ENCODE measurements at places on chromosomes 2 and 18.

DNA sequence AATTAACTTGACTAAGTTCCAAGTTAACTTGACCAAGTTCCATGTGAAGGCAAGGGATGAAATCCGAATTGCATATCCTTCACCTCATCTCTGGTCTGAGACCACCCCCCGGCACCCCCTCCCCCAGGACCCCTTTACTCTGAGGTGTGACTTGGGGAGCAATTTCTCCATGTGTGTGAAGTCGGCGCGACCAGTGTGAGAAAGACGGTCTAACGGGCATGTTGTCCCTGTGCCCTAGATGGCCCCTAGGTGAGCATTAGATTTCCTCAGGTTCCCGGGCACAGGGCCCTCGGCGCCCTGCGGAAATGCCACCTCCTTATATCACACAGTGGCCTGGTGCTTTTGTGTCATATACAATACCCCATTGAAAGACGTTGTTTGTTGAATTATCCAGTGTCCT lies 137.1 kb downstream of the CTIF start:
- no peak for DNase-seq

GRCh38 chr2:66729416-66730330 lies 294.7 kb downstream of the MEIS1 start:
- no peak for DNase-seq

DNA sequence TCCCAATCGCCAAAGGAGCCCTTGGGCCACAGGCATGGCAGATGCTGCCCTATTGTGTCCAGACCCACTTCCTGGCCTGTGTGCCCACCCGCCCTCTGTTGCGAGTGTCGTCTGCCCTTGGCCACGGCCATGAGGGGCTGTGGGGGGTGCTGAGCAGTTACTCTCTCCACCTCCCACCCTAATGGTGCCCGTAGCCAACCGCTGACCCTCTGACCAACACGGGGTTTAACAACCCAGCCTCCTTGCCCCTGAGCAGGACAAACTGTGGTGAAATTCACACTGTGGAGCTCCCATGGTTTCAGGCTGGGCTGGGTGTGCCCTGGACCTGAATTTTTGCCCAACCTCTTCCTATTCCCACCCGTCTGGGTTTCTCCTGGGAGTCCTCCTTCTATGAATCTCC lies 145.7 kb upstream of the HDAC4 start:
- DNase-seq: no peak

DNA sequence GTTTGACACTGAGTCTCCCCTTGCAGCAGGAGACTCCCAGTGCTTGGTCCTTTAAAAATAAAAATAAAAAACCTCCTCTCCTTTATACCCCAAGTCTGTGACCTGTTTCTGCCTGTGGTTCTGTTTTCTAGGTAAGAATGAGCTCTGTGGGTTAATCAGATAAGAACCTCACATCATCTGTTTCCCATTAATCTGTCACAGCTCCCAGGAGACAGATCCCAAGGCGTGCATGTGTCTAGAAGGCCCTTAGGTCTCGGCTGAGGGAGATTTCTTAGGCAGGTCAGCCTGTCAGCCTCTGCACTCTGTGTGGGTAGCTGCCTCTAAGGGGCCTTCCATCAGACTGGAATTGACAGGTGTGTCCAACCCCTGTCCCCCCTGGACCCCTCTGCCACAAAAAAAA lies 80.7 kb downstream of the FHOD3 start:
- no peak for DNase-seq

DNA sequence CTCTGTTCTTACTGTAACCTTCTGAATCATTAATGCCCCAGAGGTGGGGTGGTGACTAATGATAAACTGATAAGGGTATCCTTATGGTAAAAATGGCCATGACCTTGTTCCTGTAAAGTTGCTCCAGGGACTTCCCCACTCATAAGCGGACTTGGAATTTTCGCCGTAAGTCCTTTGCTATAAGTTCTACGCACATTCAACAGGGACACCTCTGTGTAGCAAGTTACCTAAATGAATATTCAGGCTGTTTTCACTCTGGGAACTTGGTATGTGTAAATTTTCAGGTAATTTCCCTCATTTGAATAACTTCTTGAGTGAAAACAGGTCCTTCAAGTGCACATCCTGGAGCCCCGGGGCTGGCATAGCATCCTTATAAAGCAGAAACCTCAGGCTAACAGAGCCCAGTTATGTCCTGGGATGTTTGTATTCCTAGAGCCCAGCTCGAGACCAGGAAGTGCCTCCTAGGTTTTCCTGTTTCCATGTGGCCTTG lies 9.4 kb upstream of the AGFG1 start:
- DNase-seq: no peak

GRCh38 chr2:224838335-224838734 lies 122.2 kb upstream of the CCDC195 start:
- no peak for DNase-seq

DNA sequence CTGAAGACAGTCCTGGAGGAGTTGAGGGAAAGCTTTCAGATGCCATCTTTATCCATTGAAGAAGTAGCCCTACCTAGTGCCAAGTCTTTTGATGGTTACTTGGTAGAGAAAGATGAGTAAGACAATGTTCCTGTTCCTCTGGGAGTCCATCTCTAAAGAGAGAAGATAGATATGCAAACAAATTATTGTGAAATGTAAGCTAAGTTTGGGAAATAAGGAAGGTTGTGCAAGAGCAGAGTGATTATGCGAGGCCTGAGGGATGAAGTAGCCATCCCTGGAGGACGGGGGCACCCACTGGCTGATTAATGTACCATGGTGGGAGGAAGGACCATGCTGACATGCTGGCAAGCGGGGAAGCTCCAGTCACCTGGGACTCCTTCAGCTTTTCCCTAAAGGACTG lies 994 bp upstream of the DTNA start:
- no peak for DNase-seq

DNA sequence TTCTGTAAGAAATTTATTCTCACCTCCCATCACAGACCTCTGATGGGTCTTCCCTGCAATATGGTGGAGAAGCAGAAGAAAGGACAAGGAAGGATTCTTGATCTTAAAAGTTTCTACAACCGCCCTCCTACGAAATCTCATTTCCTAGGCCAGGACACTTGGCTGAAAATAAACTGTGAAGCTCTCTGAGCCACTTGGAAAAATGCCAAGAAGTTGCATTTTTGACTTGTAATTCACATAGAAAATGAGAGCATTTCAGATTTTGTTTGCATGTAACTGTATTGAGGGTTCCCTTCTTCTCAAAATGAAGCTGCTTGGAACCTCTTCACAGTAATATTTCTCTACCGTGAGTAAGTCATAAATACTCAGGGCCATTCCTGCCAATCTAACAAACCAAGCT lies 458.3 kb upstream of the SLC14A2 start:
- DNase-seq: no peak

- no peak for DNase-seq
Measured at GRCh38 chr18:79917169-79917852, 34.1 kb downstream of the SLC66A2 start.

GRCh38 chr2:120548627-120549608 lies 186.8 kb upstream of the GLI2 start:
- no peak for DNase-seq

- DNase-seq: peak; percentile 90
Measured at GRCh38 chr2:174341293-174341994, 6.7 kb downstream of the SP9 start.

GRCh38 chr2:97911922-97912575 lies 83.7 kb downstream of the TMEM131 start:
- no peak for DNase-seq

GRCh38 chr2:197191177-197191939 lies 119.2 kb downstream of the ANKRD44 start:
- no peak for DNase-seq

DNA sequence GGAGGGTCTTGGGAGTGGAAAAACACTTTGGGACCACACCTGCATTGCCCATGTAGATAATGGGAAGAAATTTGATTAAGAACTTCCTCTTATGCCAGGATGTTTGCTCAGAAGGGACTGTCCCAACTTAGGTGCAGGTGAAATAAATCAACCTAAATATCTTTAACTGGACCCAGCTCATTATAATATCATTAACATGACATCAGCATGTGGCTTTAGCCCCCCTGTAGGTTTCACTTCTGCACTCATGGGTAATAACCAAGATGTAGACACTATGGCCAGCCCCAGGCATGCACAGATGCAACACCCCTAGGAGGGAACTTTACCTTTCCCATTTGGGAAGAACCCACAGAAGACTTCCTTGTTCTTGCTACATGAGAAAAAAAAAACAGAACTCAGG lies 227.4 kb upstream of the ZNF804A start:
- no peak for DNase-seq

DNA sequence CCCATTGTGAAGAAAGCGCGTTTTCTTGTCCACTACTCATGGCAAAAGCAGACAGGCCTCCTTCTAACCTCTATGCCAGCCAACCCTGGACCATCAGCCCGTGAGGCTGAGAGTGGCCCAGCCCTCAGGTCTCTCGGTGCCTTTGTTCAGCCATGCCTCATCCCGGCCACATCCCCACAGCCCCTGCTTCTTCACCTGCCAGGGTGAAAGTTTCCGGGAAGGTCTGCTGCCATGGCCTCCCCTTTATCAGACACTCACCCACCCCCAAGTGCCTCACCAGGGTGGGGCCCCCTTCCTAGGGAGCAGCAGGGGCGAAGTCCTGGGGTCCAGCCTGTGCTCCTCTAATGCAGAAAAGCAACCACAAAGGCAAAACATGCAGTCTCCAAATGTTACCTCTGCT lies 478.4 kb upstream of the SALL3 start:
- DNase-seq: no peak

DNA sequence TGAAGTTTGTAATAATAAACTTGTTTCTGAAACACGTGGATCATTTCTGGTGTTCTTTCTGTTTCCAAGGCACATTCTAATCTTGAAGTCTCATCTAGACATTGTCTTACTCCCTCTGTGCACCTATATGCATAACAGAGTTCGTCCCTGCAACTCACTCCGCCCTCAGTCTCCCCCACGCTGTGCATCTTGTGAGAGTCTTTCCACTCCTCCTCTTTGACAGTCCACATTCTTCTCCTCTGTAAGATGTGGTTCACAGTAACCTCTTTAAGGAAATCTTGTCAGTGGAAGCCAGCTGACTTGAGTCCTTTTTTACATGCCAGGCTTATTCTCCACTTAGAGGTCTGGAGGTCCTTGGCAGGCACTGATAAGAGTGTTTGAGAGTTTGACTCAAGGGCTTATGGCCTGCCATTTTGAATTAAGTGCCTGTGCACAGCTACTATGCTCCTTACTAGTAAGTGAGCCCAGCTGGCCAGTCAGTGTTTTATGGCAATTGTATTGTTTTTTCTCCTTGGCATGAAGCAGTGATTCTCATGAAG lies 108.9 kb upstream of the IL1R2 start:
- no peak for DNase-seq

- DNase-seq: no peak
Measured at GRCh38 chr2:53535234-53535840, 232.3 kb upstream of the CHAC2 start.

DNA sequence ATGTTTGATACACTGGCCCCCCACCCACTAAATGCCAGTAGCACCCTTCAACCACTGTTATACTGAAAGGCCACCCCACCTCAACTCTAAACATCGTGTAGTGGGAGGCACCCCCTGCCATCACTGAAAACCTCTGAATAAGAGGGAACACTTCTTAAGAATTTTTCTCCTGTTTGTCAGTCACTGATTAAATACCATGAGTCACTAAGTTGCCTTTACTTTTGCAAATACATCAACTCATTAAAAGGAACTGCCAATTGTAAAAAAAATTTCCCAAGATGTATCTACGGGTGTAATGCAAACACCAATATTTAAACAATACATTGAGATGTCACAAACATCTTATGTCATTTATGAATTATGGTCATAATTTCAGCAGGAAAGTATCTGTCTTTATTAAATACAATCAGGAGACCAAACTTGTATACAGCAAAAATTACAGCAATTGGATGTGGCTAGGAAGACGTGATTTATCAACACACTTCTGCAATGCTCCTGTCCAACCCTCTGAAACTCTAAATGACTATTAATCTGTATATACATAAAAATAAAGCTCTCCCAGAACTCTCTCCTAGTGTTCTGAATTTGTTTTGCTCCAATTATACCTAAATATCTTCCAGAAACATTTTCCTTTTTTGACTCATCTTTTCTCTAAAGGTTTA lies 144.1 kb upstream of the STK17B start:
- no peak for DNase-seq

- DNase-seq: peak; percentile 14
Measured at GRCh38 chr2:96265349-96265839, 403 bp downstream of the TMEM127 start.

- DNase-seq: no peak
Measured at GRCh38 chr2:53768242-53768542, 588 bp downstream of the CHAC2 start.

DNA sequence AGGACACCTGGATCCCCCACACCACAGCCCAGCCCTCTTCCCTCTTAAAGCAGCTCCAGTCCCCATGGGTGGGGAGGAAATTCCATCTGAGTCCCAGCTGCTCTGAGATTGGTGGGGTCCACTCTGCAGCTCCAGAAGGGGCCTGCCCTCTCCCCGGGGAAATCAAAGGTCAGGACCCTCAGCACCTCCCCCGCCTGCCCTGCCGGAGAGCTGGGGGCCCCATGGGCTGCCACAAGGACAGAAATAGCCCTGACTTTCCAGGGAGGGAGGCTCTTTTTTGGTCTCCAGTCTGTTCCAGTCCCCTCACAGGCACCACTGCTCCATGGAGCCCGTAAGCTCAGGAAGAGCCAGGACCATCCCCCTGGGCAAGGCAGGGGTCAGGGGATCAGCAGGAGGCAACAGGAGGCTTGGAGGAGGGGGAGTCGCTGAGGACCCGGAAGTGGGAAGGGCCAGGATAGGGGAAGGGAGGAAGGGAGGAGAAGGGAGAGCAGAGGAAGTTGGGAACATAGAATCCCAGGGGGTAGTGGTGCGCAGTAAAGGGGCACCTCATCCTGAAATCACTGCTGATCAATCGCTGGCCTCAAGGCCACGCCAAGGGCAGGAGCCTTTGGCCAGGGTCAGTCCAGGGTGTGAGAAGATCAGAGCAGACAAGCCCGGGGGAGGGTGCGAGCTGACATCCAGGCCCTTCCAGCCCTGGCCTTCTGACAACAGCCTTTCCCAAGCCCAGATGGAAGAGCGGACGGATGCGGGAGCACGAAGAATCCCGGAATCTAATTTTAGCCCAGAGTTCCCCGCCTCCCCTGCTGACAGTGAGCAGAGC lies 7.6 kb downstream of the ADRA2B start:
- DNase-seq: no peak

DNA sequence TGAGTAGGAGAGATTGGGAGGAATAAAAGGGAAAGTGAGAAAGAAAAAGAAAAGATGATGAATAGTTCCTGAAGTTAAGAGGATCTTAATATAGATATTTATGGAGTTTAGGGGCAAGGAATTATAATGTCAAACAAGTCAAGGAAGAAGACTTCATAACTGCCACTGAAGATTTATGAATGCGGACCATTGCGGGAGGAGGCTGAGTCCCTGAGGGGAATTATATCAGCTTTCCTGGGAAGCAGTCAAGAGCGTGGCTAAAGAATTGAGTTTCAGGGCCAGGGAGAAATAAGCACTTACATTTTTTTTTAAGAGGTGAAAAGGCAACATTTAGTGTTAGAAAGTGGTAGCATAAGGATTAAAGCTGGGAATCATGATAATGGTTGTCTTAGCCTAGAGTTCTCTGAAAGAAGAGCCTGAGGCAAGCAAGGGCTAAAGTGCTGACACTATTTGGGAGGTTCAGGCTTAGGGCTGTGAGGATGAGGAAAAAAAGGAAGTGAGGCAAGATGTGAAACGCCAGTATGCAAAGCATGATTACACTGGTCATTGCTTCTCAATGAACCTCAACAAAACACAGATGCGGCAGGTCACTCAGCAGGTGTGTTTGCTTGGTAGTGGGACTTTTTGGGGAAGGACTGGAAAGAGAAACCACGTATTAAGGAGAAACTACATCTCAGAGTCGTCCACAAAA lies 217.1 kb downstream of the SLC4A3 start:
- no peak for DNase-seq

- no peak for DNase-seq
Measured at GRCh38 chr2:148350199-148350598, 294.4 kb upstream of the EPC2 start.

- no peak for DNase-seq
Measured at GRCh38 chr2:32161296-32161695, 4.4 kb upstream of the SLC30A6 start.
